ENCODE measurements at places on chromosomes 4 and X.
A peak's percentile ranks its signal among the peaks of the same experiment; 100 is the strongest.

- no peak for DNase-seq
Measured at GRCh38 chr4:4901877-4902276, 42.4 kb downstream of the MSX1 start.

DNA sequence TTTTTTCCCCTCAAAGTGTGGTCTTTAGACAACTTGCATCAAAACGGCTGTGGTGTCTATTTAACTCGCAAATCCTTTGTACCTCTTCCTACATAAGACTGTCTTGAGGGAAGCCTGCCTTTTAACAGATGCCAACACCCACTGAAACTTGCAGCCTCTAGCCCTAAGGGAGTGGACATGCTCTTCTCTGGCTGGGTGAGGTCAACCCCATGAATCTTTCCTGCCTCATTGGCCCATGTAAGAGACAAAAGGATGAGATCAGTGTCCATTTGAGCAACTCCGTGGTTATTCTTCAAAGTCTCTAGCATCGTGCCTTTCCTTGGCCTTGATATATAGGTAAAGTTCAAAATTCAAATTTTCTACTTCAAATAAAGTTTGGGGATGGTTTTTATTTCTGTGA lies 134.7 kb downstream of the SHROOM3 start:
- no peak for DNase-seq

DNA sequence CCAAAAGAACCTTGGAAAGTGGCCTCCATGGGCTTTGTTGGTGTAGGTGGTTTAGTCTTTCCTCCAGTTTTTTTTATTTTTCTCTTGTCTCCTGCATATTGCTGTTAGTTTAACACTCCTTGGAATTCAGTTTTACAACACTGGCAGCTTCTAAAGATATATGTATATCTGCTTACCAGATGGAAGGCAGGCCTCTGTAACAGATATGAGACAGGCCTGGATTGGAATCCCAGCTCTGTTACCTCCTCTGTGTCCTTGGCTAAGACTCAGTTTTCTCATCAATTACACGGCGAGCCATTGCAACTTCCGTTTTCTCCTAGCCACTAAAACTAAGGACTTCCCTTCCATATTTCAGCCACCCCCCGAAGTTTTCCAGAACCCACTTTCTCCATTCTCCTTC lies 133.4 kb upstream of the SMAD1 start:
- no peak for DNase-seq

GRCh38 chrX:126701380-126701779 lies 118.1 kb upstream of the PRR32 start:
- DNase-seq = no peak

DNA sequence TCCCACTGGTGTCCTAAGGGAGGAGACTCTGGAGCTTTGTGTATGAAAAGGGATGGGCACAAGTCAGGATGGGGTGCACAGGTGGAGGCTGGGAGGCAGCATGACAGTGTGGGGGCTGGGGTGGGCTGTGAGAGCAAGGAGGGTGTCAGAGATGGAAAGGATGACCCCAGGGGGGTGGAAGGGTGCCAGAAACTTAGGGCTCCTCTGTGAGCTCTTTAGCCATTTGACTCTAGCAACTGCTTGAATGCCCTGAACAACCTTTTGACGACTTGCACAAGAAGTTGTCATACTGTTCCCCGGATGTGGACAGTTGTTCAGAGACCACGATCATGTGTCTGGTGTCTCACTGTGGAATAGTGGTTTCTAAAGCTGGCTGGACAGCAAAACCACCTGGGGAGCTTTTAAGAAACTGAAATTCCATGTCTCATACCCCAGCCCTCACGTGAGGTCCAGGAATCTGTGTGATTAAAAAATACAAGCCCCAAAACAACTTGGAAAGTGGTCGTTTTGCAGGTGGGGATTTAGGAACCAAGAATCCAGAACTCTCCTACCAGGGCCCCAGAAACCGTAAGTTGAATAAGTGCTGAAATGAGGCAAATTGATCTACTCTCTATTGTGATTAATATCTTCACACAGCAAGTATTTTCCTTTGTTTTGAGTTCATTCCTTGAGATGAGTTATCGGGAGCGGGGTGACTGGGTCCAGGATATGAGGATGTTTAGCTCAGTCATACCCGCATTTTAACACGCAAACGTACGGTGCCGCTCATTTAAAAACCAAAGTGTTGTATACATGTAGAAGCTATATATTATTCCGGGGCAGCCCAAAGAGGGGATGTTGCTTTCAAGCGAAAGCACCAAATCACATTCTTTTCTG lies 3.4 kb downstream of the RHOH start:
- peak; percentile 41 for DNase-seq

DNA sequence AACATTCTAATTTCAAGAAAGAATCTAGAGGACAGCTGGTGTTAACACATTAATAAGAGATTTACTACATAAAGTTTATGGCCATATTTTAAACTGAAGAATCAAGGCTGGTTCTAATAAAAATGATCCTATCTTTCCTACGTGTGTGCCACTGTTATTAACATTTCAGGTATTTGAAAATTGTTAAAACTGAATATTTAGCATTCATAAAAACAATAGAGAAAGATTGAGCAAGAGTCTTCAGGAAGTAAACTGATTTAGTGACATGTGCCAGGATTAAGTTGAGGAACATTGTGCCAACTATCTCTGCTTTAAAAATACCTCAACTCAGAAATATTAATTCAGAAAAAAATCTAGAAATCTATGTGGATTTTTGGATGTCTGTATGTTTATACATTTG lies 810.1 kb downstream of the FAT4 start:
- DNase-seq = no peak

DNA sequence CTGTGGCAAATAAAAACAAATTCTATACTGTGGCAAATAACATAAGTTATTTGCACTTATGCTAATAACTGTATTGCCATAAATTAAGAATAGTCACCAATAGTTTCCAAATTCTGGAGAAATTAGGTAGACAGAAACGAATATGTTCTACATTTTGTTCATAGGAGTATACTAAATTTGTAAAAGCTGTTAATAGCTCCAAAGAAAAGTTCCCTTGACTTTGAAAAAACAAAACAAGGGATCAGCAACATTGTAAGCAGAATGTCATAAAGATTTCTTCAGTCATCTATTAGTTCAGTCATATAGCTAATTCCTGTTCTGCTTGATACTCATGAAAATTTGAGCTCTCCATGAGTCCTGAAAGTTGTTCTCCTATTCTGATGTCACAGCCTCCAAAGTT lies 1472.8 kb downstream of the C4orf33 start:
- no peak for DNase-seq

DNA sequence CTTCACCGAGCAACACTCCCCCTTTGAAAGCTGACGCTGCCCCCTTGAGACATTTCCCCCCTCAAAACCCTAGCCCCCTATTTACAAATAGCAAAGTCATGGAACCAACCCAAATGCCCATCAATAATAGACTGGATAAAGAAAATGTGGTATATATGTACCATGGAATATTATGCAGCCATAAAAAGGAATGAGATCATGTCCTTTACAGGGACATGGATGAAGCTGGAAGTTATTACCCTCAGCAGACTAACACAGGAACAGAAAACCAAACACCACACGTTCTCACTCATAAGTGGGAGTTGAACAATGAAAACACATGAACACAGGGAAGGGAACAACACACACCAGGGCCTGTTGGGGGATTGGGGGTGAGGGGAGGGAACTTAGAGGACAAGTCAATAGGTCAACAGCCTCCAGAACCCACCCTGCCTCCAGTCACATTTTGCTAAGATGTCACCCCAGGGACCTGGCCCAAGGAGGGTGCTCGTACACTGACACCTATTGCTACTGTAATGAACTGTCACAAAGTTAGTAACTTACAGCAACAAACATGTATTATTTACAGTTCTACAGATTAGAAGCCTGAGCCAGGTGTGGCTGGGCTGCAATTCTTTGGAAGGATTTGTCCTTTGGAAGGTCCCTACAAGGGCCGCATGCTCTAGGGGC lies 20.6 kb downstream of the SCD5 start:
- DNase-seq = no peak

- peak; percentile 13 for DNase-seq
Measured at GRCh38 chr4:83125738-83126141, 11.2 kb upstream of the PLAC8 start.

DNA sequence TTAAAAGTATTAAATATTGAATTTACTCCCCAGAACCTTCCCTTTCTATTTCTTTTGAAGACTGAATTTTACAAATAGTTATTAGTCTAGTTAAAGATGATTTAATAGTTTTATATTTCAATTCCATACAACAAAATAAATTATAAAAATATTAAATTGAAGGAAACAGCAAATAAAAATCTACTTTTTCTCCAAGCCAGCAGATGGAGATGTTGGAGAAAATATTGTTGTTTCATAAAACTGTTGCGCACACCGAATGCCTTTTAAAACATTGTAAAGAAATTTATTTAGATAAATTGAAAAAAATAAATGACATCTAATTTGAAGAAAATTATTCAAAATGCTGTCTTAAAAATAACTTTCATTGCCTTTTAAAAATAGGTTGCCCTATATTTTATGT lies 5.5 kb downstream of the GRIA2 start:
- DNase-seq = no peak

- DNase-seq = no peak
Measured at GRCh38 chrX:155535866-155536265, 76.9 kb downstream of the TMLHE start.

DNA sequence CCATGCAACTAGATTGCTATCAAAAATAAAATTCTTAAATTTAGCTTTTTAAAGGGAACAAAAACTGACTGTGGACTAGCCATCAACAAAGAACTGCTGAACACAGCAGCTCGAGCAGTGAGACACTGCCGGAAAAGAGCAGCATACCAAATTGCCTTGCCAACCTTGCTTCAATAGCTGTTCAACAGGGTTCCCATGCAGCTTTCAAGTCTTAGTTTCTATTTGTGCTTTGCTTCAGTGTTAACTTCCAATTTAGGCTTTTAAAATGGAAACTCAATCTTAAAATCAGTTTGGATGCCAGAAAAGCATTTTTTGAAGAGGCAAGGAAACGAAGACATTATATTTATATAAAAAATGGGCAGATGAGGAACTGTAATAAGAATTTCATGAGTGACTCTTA lies 463.4 kb upstream of the MAGEB18 start:
- DNase-seq = no peak

DNA sequence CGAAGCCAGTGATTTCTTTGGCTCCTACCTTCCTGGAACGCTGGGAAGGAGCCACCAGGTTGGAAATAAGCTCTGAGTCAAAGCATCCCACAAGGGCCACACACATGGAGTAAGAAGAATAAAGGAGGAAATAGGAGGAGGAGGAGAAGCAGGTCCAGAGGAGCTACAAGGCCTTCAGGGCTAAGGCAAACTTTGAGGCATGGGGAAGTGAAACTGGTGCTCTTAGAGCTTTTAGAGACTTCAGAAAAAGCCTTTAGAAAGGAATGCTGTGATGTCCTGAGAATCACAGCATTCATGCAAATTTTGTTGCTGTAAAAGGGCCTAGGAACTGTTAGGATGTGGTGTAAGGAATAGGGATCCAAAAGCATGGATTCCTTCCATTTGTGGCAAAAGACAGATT lies 135.9 kb upstream of the ARHGEF9 start:
- no peak for DNase-seq

DNA sequence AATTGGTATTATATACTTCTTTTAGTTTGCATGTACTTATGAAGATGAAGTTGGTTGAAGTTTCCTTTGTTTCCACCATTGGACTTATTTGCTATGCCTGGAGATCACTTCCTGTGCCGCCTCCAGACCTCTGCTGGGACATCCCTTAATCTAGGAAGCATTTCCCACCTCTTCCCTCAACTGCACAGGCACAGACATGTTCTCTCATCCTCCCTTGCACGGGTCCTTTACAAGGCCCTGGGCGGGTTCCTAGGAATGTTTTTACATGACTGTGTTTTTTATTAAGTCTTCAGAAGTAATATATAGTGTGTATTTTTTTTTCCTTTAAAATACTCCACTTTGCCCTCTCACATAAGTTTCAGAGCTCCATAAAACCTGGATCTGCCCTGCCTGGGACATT lies 51.0 kb downstream of the TMEM131L start:
- DNase-seq = no peak

DNA sequence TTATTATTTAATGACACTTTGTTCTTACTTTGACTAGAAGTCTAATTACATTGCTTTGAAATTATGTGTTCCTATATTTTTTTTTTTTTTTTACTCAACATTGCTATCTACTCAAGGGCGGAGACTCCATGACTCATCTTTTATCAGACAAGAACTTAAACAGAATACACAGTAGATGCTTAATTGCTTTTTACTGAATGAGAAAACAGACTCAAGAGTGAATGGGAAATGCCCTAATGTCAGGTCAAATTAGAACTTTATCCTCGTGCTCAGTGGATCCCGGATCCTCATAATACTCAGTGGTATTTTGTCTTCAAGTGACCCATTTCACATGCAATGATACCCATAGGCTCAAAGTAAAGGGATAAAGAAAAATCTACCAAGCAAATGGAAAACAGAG lies 954.5 kb upstream of the IGFBP7 start:
- DNase-seq = no peak

DNA sequence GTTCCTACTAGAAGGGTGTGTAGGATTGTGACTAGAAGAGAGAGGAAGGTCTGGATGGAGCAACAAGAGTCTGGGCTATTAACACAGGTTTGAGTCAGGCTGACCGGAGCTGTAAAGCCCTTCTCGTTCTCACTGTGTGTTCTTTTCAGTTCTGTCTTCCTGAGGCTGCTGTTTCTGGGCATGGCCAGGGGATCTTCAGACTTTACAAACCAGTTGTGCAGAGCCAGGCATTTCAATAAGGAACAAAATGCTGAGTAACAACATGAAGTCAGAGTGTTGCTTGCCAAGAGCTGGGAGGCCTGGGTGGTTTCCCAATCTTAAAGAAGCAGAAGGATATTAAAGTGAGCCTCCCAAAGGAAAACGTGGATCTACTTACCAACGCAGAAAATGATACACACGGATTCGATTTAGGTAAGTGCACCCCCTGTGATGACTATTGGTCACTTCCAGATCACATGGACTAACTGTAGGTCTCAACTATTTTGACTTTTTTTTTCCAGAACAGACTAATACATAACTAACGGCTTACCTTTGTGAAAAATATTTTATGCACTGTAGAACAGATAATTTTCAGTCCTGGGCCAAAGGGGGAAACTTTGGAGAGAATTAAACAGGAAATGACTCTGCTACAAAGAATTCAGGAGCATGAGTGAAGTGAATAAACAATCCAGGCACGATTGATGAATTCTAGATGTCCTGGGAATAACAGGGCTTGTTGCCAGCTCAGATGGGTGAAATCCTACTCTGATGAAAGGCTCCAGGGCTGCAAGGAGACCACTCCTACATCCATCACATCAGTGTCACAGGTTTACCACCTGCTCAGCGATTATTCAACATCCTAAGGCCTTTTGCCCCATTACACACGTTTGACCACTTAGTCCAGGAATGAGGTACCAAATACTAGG lies 94.5 kb downstream of the ANXA3 start:
- DNase-seq = no peak

- no peak for DNase-seq
Measured at GRCh38 chr4:18914182-18914581, 892.6 kb upstream of the LCORL start.

GRCh38 chr4:978957-979701 lies 5.8 kb upstream of the DGKQ start:
- no peak for DNase-seq

DNA sequence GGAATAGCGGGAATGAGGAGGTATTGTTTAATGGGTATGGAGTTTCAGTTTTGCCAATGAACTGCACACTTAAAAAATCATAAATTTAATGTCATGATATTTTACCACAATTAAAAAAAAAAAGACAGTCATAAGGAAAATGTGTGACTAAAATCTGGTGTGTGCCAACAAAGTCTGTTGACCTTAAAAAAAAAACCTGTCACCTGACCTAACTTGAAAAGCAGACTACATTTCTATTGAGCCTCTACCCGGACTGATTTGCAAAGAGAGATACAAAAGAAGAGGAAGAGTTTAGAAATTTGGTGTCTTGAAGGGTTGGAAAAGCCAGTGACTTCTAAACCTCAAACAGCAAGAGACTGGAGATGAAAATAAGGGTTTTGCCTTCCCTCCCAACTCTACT lies 48.4 kb downstream of the TMEM150C start:
- no peak for DNase-seq
